Vagina (tissue), 2 donors: ENCODE measurements at places on chromosomes 4 and X.

DNA sequence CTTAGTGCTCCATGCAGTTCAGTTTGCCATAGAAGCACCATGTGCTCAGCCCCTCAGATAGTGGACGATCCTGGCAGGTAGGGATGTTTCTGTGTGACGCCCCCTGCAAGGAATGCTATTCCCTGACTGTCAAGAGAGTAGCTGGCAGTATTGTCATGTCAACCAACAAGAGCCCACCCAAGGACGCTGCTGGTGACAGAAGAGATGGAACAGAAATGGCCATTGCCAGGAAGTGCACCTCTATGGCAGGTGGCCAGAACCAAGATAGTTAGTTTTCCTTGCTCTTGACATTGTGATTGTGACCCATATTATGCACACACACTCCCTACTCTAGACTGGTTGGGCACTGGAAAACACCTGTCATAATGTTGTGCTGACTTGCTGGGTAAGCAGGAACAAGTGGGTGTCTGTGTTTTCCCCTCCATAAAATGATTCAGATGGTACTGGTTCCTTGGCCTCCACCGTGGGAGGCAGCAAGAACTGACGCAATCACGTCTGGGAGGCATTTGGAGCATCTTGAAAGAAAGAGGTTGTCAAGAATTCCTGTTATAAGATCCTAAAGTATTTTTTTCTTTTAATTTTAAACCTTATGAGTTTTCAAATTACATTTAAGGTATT is 507.9 kb downstream of the MID1IP1 start:
- peak; percentile 58 for DNase-seq

GRCh38 chr4:173001571-173001970 is 167.0 kb upstream of the GALNT7 start:
- DNase-seq: no peak

DNA sequence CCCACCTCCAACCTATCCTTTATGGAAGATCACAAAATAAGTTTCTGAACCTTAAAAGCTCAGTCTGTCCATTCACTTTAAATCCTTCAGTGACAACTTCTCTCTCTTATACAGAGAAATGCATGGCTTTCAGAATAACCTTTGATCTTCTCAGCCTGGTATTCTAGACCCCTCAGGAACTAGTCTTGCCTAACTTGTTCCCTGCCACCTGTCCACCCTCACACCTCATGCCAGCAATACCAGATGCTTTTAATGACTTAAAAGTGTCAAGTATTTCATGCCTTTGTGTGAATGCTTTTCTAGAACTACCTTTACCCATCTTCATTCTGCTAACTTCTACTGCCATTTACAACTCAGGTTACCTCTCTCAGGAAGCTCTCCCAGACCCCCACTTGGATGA is 7.4 kb downstream of the EXOC1L start:
- DNase-seq: no peak

DNA sequence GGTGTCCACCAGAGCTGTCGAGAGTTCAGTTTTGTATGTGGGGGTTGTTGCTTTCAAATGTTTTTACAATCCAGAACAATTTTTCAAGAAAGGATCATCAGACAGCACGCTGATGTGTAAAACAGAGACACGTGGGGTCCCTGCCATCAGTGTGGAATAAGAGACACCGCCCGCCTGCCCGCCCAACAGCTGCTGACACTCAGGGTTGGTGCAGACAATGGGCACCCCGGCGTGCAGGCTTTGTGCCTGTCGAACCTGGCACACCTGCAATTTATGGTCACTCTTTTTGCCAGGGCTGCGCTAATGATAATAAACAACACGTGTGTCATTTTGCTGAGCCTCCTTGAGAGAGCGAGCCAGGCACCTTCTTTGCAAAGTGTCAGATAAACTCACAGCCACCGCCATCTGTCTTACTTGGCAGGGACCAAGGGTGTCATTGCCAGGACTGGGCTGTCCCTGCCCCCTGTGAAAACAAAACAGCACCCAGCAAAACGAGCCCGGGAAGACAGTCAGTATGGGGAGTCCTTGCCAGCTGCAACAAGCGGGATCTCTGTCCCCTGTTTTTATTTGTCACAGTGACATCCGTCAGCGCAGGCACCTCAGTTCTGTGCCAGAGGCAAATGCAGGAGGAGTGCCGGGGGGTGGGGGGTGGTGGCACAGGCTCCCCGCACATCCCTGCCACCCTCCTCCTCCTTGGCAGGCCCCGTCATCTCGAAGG is 69.1 kb downstream of the PSAPL1 start:
- no peak for DNase-seq

DNA sequence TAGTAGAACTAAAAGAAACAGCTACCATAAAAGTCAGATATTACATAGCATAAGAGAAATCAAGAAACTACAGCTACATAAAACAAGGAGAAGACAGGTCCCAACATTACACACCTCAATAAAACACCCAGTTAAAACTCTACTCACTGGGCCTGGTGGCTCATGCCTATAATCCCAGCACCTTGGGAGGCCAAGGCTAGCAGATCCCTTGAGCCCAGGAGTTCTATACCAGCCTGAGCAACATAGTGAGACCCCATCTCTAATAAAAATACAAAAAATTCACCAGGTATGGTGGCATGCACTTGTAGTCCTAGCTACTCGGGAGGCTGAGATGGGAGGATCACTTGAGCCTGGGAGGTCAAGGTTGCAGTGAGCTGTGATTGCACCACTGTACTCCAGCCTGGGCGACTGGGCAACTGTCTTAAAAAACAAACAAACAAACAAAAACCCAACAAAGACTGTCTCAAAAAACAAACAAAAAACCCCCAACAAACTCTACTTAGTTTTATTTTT is 15.2 kb upstream of the TXLNG start:
- no peak for DNase-seq

- no peak for DNase-seq
Observed at GRCh38 chrX:10352536-10352935, 195.8 kb downstream of the CLCN4 start.

DNA sequence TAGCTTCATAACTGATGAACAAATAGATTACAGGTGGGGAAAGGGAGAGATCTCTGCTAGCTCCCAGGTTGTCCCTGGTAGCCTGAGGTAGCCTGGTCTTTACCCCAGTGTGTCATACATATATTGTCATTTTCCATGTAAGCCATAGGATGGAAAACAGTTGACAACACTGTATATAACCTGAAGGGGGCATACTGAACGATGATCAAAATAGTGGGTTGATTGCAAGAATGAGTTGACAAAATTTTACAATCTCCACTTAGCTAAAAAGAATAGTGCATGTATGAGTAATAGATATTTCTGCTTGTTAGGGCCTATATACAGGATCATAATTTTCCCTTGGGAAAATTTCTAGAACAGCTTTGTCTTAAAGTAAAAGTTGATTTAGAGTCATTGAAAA is 304.1 kb upstream of the HAND2 start:
- no peak for DNase-seq

DNA sequence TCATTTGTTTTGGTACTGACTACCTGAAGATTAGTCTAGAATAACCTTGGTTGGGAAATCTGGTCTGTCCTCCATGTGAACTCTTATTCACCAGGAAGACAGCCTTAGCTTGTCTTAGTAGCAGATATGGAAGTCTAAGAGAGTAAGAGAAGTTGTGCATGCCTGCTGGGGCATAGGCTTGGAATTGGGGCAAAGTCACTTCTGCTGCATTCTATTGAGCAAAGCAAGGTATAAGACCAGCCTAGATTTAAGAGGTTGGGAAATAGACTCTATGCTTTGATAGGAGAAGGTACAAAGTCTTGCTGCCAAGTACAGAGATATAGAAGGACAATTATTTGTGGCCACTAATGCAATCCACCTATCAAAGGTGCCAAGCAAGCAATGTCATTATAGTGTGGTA is 464.0 kb upstream of the BOD1L1 start:
- no peak for DNase-seq

GRCh38 chrX:19723427-19723826 is 164.0 kb downstream of the SH3KBP1 start:
- no peak for DNase-seq

DNA sequence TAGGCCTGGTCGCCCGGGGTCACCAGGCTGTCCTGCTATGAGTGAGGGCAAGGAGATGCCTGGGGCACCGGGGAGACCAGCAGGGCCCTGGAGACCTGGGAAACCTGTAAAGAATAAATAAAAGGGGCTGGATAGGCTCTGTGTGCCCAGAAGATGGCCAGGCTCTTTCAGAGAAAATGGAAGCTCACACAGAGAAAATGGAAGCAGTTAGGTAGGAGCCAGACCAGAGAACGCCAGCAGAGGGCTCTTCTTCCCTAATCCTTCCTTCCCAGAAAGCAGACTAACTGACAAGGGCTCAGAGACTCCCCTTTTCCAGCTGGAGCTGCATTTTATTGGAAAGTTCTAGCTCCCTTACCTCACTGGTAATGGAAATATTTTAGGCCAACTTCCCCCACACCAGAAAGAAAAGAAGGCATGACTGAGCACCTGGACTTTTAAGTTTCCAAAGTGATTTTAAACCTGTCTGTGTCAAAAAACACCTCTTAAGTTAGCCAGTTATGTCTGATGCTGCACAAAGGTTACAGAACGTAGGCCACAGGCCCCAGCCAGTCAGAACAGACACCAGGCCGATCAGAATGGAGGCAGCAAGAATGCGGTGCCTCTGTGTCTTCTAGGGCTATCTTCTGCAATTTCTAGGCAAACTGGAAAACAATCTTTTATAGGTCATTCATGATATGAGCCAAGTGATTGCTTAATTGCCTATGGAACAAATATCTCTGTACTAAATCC is 74.0 kb downstream of the ATG4A start:
- peak; percentile 72 for DNase-seq

GRCh38 chrX:18640686-18641085 is 31.2 kb downstream of the RS1 start:
- no peak for DNase-seq

DNA sequence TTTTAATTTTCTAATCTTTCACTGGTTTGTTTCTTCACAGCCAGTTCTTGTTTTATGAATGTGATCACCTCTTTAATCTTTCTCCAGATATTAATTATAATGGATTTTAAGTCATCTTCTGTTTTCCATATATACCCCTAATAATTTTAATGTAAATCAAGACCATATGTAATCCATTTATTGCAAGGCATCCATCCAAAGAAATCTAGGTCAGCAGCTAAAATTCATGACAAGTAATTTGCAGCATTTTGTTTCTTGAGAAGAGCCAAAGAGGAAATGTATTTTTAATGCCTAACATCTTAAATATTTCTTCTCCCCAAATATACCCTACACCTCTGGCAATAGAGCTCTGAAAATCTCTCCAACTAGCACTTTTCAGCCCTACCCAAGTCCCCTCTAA is 81.1 kb downstream of the SUPT20HL2 start:
- DNase-seq: no peak

- no peak for DNase-seq
Observed at GRCh38 chr4:20421603-20421985, 169.9 kb downstream of the SLIT2 start.

- no peak for DNase-seq
Observed at GRCh38 chr4:8355864-8356565, 84.5 kb downstream of the ACOX3 start.

DNA sequence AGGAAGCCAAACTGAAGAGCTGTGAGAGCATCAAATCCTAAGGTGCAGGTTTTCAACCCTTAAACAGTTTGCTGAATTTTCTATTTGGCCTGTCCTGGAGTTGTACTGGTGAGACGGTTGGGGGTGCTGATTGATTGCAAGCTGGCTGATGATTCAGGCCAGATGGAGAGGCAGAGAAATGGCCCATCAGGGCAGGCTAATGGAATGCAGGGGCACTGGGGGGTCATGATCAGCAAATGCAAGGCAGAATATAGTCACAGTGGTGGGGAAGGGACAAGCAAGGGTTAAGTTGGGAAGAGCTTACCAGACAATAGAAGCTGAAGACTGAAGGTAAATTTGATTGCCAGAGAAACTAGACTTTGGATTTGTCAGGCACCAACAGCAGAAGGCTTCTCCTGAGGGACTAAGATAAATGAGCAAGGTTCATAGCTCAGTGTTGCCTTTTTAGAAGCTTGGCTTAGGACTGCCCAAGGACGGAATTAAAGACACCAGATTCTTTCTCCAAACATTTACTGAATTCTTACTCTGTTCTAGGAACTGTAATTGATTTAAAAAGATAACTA is 4.3 kb upstream of the AADAT start:
- DNase-seq: no peak

DNA sequence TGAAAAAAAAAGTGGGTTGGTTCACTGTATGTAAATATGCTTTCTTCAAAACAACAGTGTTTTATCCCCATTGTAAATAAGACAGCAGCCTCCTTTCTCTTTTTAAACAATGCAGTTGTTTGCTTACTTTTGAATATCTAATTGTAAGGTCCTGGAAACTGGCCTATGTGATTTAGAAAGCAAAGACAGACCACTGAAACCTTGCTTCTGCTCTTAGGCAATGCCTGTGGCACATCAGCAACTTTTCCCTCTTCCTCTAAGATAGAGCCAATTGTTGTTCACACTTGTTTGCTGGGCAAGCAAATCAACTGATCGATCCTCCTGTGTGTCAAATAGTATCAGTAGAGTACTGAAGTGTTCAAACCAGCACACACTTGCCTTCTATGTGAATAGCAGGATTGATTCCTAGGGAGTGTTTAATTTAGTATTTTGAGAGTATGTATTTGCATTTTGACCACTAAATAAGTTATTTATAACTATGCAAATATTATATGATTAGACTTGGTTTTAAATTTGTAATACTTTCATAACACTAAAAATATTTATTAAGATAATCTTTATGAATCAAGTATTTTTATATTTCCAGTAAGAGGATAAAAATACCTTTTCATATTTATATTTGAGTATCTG is 55.4 kb upstream of the GRPR start:
- DNase-seq: no peak

- DNase-seq: peak; percentile 58
Observed at GRCh38 chr4:1204286-1204827, 32.0 kb upstream of the SPON2 start.

GRCh38 chr4:81152839-81153713 is 61.9 kb downstream of the PRKG2 start:
- no peak for DNase-seq

- no peak for DNase-seq
Observed at GRCh38 chrX:6464726-6465125, 70.2 kb downstream of the VCX3A start.

DNA sequence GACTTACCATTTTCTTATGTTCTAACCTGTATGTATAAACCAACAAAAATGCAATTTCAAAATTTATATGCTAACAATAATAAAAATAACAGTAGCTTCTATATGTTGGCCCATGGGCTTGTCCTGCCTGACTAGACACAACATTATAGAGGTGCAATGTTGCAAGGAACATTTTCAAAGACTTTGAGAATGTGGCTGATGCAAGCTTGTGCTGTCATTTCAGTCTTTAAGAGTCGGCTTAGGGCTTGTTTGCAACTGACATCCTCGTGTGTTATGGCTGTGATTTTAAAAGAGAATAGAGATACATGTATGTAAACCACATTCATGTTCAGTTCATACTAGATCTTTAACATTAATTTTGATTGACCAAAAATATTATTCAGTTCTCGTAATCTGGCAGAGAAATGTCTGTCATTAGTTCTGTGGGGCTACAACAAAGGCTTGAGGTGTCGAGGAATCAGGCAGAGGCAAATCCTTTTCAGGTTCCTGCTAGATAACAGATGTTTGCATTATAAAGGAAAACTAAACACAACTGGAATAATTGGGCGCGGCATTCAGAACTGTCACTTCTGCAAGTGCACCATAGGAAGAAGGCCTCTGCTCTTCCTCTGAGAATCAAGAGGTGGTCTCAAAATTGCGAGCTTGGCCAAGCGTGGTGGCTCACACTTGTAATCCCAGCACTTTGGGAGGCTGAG is 13.1 kb downstream of the TMSB4X start:
- DNase-seq: no peak
